Pancreas (tissue), 10 donors: ENCODE measurements at places on chromosomes 1 and 21. TPM values are rescaled to one million over a fixed set of nuclear protein-coding genes. Genes with fewer than 3 reads are reported as not detected.

The TNFRSF18 gene
- total RNA-seq = 0.32 TPM

The TMEM39B gene
- 6.7 TPM for total RNA-seq

The EPHA2 gene
- 11.4 TPM for total RNA-seq

The RGL1 gene
- 9.1 TPM for total RNA-seq

The SEMA4A gene
- total RNA-seq = 5.1 TPM

The NFASC gene
- 8.0 TPM for total RNA-seq

The KCNE2 gene
- total RNA-seq = not detected

The FAM78B gene
- 0.79 TPM for total RNA-seq

The RIIAD1 gene
- total RNA-seq = 0.69 TPM

The GIPC2 gene
- total RNA-seq = 14.7 TPM
